ENCODE measurements at places on chromosomes 5 and 9.

DNA sequence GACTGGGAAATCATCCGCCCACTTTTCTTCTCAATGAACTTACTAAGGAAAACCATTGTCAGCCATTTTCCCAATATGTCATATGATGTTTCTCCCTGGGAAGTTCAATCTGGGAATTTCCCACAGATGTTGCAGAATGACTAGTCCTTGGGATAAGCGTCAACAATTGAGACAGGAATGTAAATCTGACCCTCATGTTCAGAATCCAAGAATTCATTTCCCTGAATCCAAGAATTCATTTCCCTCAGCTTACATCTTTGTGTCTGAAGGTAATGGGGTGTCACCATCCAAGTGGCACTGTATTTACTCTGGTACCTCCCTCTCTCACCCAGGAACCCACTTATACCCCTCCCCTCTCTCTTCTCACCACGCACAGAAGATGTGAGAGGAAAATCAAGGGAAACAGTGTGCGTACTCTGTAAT is 7.4 kb downstream of the KLF9 start:
- DNase-seq = no peak

- DNase-seq = no peak
These were observed 1689.2 kb upstream of the WWC1 start for GRCh38 chr5:166602271-166602670.

DNA sequence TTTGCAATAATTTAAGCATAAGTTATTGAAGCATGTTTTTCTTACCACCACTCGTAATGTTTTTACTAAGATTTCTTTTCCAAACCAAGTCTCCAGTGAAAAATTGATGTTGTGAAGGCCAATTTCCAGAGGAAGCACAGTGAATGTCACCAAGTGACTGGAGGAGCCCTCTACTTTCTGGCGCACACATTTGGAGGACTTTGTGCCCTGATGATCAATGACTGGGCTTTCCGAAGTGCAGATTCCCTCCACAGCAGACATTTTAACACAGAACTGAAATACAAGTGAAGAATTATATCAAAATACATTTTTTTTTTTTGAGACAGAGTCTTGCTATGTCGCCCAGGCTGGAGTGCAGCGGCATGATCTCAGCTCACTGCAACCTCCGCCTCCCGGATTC is 52.6 kb downstream of the C5 start:
- DNase-seq = no peak

- DNase-seq = no peak
These were observed 75.4 kb upstream of the ANKH start for GRCh38 chr5:14946815-14947620.

DNA sequence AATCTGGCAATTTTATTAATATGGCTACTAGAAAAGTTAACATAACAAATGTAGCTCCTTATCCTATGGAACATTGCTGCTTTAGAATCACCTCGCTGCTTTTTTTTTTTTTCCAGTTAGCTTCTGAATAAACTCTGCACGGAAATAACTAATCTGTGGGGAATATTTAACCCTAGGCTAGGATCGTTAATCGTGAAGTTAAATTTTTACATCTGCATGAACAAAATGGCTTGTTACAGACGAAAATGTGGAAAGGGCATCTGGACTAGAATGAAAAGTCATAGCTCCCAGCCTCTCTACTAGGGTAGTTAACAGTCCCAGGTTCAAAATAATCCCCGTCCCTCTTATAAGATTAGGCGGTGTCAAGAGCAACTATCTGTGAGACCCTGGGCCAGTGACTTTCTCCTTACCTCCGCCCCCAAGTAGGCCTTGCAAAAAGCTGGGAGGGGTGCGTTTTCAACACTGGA is 470 bp upstream of the SLC22A5 start:
- no peak for DNase-seq

DNA sequence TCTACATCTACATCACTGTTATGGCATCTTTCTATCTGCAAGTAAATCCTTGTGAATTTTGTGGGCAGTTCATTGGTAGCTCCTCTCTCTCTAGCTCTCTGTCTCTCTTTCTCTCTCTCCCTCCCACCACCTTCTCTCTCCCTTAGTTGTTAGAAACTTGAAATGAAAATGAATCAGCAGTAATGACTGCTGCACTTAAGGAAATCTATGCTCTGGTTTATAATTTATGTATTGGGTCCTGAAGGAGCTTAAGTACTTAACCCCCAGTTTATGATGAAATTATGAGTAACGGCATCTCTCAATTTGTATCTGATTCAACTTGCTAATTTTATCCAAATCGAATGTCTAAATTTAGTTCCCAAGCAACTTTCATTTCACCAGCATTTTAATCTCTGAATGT is 52.0 kb upstream of the PTGER4 start:
- DNase-seq = no peak

- peak; percentile 49 for DNase-seq
These were observed 76.4 kb downstream of the EPB41L4B start for GRCh38 chr9:109244179-109245132.

DNA sequence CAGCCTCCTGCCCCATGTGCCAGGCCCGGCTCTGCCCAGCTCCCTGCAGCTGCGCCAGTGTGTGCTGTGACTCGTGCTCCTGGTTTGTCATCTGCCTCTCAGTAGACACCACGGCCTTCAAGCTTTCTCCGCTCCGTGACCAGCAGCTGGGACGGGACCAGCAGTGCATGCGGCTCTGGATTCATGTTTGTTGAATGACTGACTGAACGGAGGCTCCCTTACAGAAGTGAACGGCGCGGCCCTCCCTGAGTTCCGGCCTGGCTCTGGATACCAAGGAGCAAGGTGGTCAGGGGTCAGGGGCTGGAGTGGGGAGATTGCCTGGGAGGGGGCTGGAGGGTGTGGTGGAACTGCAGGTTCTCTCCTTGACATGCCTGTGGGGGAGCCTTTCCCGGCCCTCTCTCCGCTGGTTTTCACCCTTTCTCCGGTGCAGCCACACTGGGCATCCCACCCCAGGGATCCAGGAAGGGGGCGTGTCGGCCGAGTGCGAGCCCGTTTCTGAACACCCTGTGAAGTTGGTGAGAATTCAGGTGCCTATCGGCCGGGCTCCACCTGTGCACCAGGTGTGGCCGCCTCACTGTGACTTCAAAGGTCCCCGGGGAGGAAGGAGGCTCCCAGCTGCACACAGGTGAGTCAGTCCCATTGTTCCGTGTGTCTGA is 11.1 kb upstream of the CEP72 start:
- DNase-seq = no peak

DNA sequence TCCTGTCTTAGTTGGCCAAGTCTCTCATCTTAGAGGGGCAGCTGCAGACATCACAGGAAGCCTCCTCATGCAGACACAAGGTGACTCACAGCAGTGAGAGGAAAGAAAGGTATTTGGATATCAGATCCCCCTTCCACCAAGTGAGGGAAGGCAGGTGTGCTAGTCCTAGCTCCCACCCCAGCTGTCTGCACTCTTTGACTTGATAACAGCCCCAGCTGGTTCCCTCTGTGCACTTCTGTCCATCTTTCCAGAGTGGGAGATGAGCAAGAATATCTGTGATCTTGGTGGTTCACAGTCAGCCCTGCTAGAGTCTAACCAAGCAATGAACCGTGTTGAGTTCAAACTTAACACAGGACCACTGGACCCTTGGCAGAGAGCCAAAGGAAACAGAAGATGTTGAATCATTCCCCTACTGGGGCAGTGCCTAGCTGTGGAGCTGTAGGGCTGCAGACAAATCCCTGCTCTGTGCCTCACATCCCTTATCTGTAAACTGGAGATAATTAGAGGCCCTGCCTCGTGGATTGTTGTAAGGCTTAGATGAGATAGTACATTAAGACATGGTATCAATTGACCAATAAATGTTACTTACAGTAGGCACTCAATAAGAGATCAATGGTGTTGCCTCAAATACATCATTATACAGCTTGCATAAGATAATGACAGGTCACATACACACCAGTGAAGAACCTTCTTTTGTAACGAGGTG is 39.1 kb downstream of the SH3RF2 start:
- no peak for DNase-seq

- no peak for DNase-seq
These were observed 156.9 kb downstream of the C9orf50 start for GRCh38 chr9:129463994-129464393.

DNA sequence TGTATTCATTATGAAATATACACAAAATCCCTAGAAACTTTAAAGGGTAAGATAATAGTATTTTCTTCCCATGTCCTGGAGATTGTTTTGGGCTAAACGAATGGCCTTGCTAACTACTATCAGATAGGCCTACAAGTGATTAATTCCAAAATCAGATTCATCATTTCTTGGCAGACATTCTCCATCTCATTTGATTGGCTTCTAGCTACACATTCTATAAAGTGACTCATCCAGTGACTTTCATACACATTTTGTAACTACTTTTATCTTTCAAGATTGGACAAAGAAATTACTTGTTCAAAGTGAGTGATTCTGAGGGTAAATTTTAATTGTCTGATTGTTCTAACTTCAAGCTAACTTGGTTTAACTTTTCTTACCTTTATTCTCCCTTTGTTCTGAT is 93.3 kb downstream of the RAPGEF6 start:
- no peak for DNase-seq

DNA sequence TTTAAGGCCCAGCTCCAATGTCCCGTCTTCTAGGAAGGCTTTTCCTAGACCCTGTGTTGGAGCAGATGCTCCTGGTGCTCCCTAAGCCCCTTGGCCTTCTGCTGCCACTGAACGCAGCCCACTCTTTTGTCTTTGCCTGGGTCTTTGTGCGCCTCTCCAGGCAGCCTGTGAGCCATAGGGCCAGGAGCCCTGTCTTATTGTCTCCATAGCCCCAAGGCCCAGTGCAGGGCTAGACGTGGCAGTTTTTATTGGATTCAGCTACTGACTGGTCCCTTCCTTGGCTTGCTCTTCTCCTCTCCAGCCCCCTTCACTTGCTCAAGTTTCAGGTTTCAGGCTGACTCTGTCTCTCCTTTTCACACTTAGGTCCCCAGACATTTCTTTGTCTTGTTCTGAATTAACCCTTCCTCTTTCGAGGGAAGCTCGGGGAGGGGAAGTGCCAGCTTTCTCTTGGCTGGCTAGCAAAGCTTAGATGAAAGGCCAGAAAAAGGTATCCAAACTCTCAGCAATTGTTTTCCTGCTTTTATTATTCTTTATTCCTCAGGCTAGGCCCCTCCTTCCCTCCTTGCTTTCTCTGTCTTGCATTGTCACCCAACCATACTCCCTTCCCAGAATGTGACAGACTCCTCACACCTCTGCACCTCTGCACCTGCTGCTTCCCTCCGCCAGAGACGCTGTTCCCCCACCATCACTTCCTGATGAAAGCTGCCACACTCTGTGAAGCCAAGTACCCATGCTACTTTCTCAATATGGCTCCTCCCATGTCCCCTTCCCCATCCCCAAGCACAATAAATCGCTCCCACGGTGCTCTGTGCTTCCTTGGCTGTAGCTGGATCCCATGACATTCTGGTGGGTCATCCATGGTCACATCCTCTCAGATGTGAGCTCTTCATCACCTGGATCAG is 101.6 kb upstream of the CPEB4 start:
- no peak for DNase-seq

DNA sequence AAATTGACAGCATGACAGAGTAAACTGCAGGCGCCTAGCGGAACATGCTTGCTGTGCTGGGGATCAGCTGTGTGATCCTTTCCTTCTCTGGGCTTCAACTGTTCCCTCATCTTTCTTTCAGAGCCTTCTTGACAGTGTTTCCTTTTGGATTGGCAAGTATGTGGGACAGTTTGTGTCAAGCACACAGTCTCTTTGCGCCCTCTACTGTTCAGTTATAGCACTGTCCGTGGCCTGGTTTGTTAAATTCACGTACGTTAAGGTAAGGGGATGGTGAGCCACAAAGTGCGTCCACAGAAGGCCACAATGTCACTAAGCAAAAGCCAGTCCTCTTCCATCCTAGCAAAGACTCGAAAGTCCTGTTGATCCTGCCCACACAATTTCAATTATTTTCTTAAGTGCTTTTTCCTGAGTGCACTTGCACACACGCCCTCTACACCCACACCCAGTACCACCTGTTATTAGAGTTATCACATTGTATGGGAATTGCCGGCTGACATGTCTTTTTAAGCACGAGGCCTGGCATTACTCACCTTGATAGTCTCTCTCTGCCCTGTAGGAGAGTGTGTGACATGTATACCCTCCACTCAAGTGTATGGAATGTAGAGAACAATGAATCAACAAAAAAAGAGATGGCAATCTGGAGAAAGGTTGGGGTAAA is 22.5 kb upstream of the PTPN3 start:
- DNase-seq = peak; percentile 27

GRCh38 chr9:104961701-104962359 is 33.9 kb upstream of the ABCA1 start:
- no peak for DNase-seq

DNA sequence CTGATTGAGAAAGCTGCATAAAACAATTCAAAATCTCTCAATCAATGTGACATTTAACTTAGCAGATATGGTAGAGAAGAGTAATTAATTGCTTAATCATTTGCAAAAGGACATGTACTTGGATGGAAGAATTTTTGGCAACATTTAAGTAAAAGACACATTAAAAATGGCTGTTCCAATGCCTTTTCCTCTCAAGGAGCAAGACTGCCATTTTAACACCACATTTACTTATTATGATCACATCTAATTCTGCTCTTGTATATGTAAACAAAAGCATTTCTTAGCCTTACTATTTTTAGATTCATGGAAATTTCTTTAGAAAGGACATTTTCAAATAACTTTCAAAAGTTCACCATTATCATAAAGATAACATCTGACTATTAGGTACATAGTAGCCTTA is 360.0 kb downstream of the HINT1 start:
- no peak for DNase-seq

DNA sequence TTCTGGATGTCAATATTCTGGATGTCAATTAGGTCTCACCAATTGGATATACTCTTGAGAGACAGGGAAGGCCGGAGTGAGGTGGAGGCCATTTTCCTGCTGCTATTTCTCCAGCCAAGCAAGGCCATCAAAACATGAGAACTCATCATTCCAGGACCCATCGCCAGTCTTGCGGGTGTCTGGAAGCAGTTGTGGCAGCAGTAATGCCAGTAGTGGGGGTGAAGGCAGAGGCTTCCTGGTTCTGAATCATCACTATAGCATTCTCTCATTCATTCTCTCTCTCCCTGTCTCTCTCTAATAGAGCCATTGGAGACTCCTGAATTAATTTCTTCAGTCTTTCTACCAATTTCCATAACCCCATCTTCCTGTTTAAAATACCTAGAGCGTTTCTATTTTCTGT is 71.8 kb downstream of the EGFLAM start:
- DNase-seq = no peak

DNA sequence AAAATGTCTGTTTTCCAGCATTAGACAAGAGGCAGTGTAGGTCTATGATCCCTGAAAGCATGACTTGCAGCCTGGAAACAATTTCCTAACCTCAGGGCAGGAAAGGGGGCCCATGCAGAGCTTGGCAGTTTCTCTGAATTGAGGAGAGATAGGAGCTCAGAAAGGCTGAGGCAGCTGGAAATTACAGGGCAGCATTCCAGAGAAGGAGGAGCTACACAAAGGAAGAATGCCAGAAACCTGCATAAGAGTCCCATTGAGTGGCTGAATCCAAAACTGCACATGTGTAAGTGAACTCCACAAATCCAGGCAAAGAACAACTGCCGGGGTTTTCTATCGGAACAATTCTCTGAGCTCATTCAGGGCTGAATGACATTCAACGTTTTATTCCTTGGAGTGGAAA is 346.8 kb downstream of the PIK3R1 start:
- DNase-seq = no peak

GRCh38 chr5:69048230-69048629 is 45.6 kb upstream of the SLC30A5 start:
- no peak for DNase-seq

GRCh38 chr5:32100691-32101302 is 73.3 kb downstream of the GOLPH3 start:
- DNase-seq = no peak

- no peak for DNase-seq
These were observed 164.6 kb downstream of the CCDC171 start for GRCh38 chr9:15717290-15717967.

GRCh38 chr5:158050421-158050820 is 191.5 kb upstream of the CLINT1 start:
- no peak for DNase-seq

All from activated CD4-positive, alpha-beta T cell treated with anti-CD3 and anti-CD28 coated beads for 24 hours (primary cell).